ENCODE measurements at places on chromosomes 12 and 14. TPM values are rescaled to one million over a fixed set of nuclear protein-coding genes. Genes with fewer than 3 reads are reported as not detected.

The RNASE12 gene
- not detected for total RNA-seq

The PUS1 gene
- total RNA-seq = 48.8 TPM

The UNC119B gene
- total RNA-seq = 25.4 TPM

The PTPRB gene
- 22.9 TPM for total RNA-seq

The NKX2-1 gene
- not detected for total RNA-seq

The TRIM9 gene
- 18.4 TPM for total RNA-seq

The ZC2HC1C gene
- not detected for total RNA-seq

The C1QL4 gene
- total RNA-seq = not detected

The RASAL1 gene
- 5.7 TPM for total RNA-seq

The ART4 gene
- total RNA-seq = 0.68 TPM

The DNM1L gene
- 41.2 TPM for total RNA-seq

The RIPK3 gene
- 45.6 TPM for total RNA-seq

The KRT74 gene
- total RNA-seq = not detected

The TCL1A gene
- not detected for total RNA-seq

The MYH6 gene
- not detected for total RNA-seq

The HOXC4 gene
- total RNA-seq = 0.64 TPM

The KRT3 gene
- not detected for total RNA-seq

The LMNTD1 gene
- total RNA-seq = not detected

The GLTP gene
- total RNA-seq = 287 TPM

The GZMB gene
- not detected for total RNA-seq

The CD69 gene
- 19.2 TPM for total RNA-seq

The TCL1B gene
- total RNA-seq = 0.64 TPM

The FOXA1 gene
- total RNA-seq = 53.2 TPM

The MIA2 gene
- total RNA-seq = 72.6 TPM

The OR6C2 gene
- total RNA-seq = not detected

The ALKBH2 gene
- total RNA-seq = not detected

The CMA1 gene
- total RNA-seq = not detected

The ADAMTS20 gene
- not detected for total RNA-seq

The MYF5 gene
- total RNA-seq = not detected

The RAD9B gene
- 0.32 TPM for total RNA-seq

The MAP1LC3B2 gene
- total RNA-seq = not detected

The TAS2R42 gene
- total RNA-seq = not detected
